Right atrium auricular region (tissue), 2 donors: ENCODE measurements at places on chromosomes 7 and 10. TPM values are rescaled to one million over a fixed set of nuclear protein-coding genes. Genes with fewer than 3 reads are reported as not detected.
A peak's percentile ranks its signal among the peaks of the same experiment; 100 is the strongest.

SPDYE9 gene
- total RNA-seq, result not detected

OIT3 gene
- total RNA-seq, result 0.67 TPM

GRCh38 chr10:69327463-69328379 is 49.4 kb downstream of the HK1 start:
- DNase-seq, result peak; percentile 91

DNA sequence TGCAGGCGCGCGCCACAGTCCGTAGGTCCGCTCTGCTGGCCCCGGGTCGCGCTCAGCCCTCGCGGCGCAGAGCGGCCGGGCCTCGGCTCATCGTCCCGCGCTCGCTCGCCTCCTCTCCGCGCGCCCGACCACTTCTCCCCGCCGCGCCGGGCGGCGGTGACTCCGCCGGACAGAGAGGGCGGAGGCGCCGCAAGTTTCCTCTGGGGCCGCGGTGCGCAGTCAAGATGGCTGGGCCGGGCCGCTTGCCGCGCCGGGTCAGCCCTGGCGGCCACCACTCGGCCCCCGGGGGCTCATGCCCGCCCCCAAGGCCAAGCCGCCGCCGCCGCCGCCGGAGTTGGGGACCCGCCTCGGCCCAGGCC is 441 bp downstream of the FZD8 start:
- DNase-seq, result no peak

DNA sequence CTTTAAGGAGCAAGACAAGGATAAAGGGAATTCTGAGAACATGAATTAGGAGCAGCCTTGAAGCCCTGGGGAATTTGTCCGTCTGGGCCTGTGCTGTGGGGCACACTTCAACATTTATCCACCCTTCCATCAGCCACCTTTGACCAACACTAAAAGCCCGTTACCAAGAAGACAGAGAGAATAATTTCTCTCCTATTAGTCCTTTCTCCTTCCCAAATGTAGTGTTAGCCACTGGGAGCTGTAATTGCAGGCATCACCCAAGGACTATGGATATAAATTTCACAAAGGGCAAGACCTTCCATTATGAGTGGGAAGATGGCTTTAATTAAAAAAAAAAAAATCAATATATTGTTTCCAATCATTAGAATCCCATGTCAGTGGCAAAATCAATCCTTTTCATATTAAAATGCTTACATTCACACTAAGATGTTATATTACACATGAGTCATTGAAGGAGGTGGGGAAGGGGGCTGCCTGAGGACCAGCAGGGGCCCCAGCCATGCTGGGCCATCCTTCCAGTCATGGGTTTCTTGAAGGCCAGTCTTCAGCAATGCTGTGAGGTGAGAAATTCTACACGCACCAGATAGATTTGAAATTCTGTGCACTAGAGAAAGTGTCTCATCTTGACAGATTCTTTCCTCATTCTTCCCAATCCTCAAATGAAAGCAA is 292.5 kb upstream of the NRP1 start:
- DNase-seq, result no peak
